ENCODE measurements at places on chromosomes 11 and 22.

- no peak for DNase-seq
These were observed 1.1 kb downstream of the GLYAT start for GRCh38 chr11:58730507-58731089.

- no peak for DNase-seq
These were observed at the start of gene MS4A7 for GRCh38 chr11:60378354-60378753. MS4A7 (plus strand) TSS chr11:60378532; CDS start chr11:60383142, 4,610 bp downstream.

DNA sequence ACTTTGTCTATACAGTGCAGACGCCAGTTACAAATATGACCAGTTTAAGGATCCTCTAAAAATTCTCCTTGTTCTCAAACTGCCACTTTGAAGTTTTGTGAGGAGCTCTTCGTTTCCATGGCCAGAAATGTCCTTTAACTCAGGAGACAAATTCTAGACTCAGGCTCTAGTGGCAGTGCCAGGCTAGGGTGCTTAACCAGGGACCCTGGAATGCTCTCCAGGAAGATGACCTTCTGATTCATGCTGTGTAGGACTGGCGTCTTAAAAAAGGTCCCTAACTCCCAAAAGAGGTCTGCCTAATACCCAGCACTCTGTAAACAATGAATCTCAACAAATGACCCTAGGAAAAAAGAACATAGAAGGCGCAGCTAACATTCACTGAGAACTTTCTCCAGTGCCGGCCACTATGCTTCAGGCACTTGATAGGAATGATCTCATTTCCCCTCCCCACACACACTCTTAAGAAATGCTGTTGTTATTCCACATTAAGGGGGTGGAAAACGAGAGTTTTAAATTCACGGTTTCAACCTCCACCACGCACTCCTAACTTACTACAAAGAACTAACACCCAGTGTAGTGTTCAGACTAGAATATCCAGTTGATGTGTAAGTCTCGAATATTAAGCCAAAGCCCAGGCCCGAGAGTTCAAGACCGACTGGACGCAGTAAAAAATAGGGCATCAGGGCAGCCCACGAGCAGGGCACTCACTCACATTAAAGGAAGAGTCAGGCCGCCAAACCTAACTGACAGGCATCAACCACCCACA, 747 bp downstream of the NXF1 start:
- DNase-seq = no peak

DNA sequence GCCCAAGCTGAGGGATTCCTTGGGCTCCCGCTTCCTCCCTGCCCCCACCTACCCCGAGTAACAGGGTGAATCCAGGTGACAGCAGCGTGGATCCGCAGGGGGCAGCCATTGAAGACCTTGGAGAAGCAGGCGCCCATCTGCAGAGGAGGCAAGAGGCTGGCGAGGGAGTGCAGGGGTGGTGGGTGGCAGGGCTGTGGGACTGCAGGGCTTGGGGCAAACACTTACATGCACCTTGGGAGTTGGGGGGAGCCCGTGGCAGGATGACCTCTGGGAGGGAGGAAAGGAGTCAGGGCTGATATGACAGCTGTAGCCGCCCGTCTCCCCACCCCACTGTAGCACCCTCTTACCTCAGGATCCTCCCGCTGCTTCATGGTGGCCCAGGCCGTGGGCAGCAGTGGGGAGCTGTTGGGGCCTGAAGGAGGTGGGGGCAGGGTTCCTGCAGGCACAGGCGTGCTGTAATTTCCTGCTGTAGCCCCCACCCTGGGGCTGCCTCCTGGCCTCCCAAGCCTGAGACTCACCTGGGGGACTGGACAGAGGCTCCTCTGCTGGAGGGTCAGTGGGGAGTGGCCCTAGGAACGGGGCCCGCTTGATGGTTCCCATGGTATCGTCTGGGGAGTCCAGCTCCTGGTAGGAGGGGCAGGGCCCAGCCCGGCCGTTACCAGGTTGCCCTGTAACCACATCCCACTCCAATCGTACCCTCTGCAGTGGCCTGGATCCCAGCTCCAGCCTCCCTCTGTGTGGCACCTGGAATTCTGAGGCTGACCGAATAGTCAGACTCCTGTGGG, 6.1 kb downstream of the MAP4K2 start:
- DNase-seq = no peak

DNA sequence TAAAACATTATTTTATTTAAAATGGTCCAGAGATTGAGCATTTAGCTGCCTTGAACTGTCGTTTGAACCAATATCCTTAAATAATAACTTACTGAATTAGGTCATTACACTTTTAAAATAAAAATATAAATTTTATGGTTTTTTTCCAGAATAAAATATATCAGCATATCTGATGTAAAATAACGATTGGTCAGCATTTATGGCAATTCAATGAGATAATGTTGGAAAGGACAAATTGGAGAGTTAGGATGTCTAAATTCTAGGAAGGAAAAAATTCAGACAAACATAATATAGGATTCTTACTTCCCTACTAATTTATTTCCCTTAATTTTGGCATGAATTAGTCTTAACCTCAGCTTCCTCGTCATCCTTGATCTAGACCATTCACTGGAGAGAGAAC, 113.4 kb downstream of the GRIA4 start:
- DNase-seq = no peak

DNA sequence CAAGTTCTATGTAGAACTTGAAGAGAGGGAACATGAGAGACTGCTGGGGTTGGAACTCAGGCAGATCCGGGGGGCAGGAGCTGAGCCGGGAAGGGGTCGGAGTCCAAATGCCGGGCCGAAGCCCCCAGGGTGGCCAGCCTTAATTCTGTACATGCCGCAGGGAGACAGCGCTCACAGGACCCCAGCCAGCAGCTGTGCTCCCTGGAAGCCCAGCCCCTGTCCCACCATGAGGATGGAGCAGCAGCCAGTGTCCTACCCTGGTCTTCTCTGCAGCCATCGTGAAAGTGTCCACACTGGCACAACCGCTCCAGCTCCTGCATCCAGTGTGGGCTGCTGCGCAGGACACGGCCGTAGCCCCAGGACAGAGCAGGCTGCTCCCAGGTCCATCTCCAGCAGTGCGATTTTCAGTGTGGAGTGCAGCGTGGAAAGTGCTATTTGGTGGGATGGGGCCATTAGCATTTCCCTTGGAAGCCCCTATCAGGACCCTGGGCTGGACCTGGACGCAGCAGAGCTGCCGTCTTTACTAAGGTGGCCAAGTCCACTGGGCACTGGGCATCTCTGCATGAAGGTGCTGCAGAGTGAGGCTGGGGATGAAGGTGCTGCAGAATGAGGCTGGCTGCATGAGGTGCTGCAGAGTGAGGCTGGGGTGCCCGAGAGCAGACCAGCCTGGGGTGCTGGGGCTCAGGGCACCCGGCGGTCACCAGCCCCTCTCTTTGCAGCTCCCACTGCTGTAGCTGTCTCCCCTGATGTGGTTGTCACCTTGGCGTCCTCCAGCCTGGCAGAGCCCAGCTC, 737.4 kb downstream of the BRD1 start:
- no peak for DNase-seq

GRCh38 chr11:4095509-4096230, 1.1 kb downstream of the RRM1 start:
- no peak for DNase-seq

DNA sequence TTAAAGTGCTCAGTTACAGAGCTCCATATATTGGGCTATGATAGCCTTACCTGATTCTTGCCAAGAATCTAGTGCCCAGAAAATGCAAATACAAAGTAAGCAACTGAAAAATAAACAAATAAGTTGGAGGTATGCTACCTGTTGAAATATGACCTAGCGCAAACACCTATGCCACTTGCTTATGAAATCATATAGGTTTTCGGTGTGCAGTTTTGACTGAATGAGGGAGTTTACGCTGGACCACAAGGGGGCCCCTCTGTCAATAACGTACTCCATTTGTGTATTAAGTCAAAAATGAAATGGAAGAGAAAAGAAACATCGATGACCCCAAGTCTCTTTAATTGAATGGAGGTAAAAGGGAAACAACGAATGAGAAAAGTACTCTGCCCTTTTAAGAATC, 84.9 kb upstream of the TRIM77 start:
- no peak for DNase-seq

DNA sequence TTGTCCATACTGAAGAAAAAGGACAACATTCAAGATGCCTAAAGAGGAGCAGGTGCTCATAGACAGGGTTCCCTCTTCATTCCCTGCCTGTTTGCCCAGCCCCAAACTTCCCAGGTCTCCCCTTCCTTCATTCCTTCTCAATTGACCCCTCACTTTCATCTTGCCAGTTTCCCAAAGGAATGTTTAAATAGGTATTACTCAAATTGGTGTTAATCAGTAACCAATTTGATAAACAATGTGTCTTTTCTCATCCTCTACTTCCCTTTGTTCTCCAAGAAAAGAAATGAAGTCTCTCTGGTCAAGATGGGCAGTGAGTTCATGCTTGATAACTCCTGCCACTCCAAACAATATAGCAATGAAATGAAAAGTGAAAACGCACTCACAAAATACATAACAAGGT, 101.9 kb downstream of the TMPRSS5 start:
- no peak for DNase-seq

DNA sequence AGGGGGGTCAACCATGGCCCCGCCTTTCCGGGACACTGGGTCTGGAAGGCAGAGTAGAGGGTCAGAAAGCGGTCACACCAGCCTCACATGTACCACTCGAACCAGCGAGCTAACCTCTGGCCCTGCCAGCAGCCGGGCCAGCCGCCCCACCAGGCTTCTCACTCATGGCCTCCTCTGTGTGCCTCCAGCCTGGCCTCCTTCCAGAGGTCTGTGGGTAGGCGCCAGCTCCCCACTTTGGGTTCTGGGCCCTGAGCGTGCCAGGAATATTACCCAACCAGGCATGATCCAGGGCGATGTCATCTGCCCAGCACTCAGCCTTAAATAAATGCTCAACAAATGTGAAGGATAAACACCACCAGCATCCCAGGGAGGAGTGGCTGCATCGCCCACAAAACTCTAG, 5.8 kb downstream of the SCUBE1 start:
- DNase-seq = no peak

DNA sequence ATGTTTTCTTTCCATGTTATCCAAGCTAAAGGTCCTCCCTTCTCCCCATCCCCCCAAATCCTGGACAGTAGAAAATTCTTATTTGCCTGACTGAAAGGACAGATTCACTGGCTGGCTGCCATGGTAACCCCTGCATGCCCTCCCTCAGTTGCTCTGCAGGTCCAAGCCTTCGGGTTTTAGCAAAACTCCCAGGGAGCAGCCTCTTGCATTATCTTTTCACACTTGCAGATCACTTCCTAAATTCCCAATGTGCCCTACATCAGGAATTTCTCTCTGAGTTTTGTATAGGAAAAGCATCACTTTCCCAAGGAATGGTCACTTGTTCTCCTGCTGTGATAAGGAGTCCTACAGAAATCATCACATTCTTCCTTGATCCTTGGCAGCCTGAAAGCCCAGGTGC, 75.0 kb upstream of the TENM4 start:
- DNase-seq = no peak

GRCh38 chr11:116100016-116100415, 595.8 kb upstream of the CADM1 start:
- no peak for DNase-seq

GRCh38 chr11:75273411-75274391, 33.1 kb downstream of the TPBGL start:
- no peak for DNase-seq

DNA sequence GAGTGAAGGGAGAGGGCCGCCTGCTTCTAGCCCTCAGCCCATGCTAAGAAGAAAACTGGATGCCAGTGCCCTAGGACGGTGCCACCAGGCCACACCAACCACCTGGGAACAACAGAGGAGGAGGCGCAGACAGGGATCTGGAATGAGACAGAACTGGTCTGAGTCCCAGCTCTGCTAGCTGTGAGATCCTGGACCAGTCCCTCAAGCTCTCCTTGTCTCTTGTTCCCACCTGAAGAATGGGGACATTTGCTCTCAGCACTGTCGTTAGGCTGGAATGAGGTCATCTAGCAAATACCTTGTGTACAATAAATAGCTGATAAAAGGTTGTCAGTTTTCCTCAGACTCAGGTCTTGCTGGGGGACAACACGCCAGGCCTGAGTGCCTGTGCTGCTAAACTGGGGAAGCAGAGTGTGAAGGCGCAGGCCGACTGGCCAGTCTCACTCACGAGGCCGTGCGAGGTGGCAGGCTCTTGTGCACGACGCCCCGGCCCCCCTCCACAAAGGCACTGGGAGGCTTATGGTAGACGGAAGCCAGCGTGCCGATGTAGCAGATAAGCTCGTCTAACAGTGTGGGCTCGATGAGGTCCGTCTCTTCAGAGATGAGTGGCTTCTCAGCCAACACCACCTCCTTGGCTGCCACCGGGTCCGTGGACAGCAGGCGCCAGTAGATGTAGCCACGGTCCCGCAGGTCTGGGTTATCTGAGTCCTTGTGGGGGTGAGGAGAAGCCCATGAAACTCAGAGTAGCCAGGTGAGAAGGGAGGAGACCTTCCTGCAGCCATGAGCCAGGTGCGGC, 25.8 kb upstream of the RASL10A start:
- DNase-seq = no peak

GRCh38 chr11:134339756-134340155, 8.0 kb downstream of the GLB1L2 start:
- DNase-seq = no peak

DNA sequence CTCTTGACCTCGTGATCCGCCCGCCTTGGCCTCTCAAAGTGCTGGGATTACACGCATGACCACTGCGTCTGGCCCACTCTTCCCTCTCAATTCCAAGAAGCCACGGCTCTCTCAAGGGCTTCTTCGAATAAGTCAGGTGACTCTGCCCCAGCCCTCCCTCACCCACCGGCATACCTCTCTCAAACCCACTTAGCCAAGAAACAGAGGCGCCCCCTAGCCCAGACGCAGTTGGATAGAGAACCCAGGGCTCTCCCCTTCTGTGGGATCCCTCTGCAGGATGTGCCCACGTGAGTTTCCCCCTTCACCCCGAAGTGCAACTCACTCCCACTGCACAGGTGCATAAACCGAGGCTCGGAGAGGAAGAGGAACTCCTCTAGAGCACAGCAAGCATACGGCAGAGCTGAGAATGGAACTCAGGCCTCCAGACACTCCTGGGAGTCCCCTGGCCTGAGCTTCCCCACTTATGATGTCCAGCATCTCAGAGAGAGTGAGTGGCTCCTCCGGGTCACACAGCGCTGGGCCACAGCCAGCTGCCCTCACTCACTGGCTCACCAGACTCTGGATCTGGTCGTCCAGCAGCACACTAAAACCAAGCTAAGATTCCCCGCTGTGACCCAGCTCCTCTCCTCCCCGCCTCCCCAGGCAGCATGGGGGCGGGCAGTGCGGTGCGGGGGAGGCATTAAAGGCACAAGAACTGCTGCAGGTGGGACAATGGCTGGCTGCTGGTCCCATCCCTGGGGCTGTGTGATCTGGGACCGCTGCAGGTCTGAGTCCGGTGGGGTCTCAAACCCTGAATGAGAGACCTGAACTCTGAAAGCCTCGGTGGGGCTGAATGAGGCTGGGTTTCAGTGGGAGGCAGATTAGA, 16.8 kb upstream of the RGL4 start:
- DNase-seq = no peak

DNA sequence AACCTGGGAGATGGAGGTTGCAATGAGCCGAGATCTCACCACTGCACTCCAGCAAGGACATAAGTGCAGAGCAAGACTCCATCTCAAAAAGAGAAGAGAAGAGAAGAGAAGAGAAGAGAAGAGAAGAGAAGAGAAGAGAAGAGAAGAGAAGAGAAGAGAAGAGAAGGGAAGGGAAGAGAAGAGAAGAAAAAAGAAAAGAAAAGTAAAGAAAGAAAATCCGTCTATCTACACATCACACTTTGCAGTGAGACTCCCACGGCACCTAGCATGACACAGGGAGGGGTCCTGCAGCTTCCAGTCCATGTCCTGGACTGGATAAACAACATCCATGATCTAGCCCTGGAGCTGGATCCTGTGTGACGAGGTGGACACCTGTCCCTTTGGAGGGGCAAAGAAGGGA, 4.0 kb upstream of the PPARA start:
- no peak for DNase-seq
